ENCODE measurements at places on chromosomes 6 and 20. TPM values are rescaled to one million over a fixed set of nuclear protein-coding genes. Genes with fewer than 3 reads are reported as not detected.

Gene C6orf58
- not detected for total RNA-seq

Gene LKAAEAR1
- 1.3 TPM for total RNA-seq

Gene FOXS1
- total RNA-seq: 9.8 TPM

DNA sequence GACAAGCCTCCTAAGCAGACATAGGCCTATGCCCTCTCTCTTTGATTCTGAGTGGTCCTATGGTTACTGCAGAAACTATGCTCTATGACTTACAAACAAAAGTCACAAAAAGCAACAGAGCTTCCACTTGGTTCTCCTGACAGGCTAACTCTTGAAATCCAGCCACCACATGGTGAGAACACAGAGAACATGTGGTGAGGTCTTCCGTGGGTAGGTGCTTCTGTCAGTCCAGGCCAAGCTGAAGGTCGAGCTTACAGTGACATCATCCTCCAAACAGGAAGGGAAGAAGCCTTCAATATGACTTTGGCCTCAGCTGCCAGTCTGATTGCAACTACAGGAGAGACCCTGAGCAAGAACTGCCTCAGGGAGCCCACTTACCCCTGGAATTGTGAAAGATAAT, 265.5 kb downstream of the TBX18 start:
- no peak for DNase-seq

GRCh38 chr6:156821707-156822106, 44.5 kb downstream of the ARID1B start:
- no peak for DNase-seq

- no peak for DNase-seq
These were observed 33.4 kb upstream of the IPCEF1 start for GRCh38 chr6:154390034-154390433.

- DNase-seq: no peak
These were observed 2.9 kb downstream of the TNNC2 start for GRCh38 chr20:45823949-45824835.

GRCh38 chr6:137630666-137631065, 136.5 kb upstream of the OLIG3 start:
- no peak for DNase-seq

GRCh38 chr6:121274666-121275295, 59.5 kb downstream of the TBC1D32 start:
- DNase-seq: no peak

- DNase-seq: no peak
These were observed 12.8 kb downstream of the SMLR1 start for GRCh38 chr6:130840050-130840449.

DNA sequence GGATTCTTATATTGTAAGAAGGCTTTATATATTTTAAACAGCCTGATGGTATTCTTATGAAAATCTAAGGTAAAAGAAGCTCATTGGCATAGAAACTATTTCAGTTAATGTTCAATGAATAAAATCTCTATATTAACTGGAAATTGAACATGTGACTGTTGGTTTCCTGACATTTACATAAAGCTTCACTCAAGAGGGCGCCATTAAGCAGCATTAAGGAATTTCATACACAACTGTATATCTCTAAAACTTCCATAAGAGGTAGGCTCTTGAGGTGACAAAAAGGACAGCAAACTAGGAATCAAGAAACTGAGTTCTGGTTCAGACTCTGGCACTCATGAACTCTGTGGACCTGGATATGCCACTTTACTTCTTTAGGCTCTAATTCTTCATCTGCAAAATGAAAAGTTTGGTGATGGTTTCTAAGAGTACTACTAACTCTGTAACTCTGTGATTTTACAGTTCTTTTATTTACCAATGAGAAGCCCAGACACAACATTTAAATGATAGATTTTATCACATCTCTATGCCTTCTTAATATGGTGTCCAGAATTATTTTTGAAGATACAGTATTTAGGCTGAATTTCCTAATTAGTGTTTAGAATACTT, 147.5 kb downstream of the FLRT3 start:
- no peak for DNase-seq
